ENCODE measurements at places on chromosomes 2 and 18.

DNA sequence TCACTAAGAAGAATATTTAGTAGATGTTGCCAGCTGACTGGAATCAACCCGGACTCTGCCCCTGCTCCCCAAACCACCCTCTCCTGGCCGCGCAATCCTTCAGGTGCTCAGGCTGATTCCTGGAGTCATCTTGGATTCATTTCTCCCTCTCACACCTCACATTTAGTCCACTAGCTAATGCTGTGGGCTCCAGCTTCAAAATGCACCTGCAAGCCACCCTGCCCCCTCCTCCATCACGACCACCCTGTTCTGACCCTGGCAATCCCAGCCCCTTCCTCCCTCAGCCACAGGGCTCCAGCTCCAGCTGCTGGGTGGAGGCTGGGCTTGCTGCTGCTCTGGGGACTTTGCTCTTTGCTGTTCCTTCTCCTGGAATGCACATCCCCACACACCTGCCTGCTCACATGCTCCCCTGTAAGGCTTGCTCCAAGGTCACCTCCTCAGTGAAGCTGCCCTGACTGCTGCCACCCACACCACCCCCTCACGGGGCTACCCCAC, 61.3 kb upstream of the SH3RF3 start:
- no peak for DNase-seq

DNA sequence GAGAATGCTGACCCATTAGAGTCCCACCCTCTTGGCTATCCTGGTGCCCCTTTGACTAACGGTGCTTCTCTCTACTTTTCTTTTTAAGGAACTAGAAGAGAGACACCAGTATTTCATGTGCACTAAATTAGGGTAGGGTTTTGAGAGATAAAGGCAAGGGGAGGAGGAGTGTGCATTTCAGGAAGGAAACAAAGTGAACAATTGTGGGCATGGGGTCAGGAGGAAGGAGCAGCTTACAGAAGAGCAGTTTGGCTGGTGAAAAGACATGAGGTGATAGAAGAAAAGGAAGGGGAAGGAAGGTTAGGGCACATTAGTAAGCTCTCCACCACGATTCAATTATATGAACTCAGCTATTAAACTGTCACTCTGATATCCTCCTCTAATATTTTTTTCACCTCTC, 105.8 kb upstream of the CTAGE1 start:
- no peak for DNase-seq

GRCh38 chr2:212549463-212549862, 10.9 kb upstream of the ERBB4 start:
- no peak for DNase-seq

DNA sequence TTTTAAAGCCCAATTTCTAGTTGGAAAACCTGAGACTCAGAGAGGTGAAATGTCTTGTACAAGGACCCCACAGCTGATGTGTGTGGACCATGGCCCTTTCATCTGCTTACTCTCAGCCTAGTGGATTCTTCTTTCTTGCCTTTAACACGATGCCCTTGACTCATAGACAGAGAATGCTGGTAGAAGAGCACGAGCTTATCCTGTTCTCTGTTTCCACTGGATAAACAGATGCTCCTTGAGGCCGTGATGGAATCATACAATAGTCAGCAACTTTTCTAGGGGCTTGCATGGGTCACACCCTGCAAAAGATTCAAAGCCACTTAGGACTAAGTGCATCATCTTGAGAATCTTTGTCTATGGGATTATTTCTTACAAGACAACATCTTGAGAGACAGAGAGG, 50.9 kb downstream of the MYCN start:
- no peak for DNase-seq

- DNase-seq, result no peak
Measured at GRCh38 chr18:33839452-33840211, 261.6 kb downstream of the ASXL3 start.

- DNase-seq, result no peak
Measured at GRCh38 chr18:10298346-10298745, 156.1 kb upstream of the APCDD1 start.

GRCh38 chr2:166278856-166279255, 96.9 kb downstream of the SCN9A start:
- DNase-seq, result no peak
